Activated T-cell treated with anti-CD3 and anti-CD28 coated beads, Interleukin-2, amount 50 U/mL, for 4 hours (primary cell): ENCODE measurements at places on chromosomes 1 and 21.

DNA sequence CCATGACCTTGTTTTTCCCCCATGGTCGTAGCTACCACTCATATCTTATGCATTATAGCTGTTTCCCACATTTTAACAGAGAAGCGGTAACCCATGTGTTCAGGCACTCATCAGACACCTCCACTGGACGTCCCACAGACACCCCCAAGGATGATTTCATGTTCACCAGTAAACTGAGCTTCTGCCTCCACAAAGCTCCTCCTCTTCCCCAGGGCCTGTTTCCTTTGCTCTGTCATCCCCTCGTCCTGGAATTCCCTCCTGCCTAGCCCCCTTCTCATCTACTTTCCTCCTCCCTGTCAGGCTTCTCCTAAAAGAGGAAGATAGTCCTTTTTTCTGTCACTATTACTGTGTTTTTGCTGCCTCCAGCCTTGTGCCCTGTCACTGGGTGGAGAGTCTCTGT is 111.2 kb downstream of the OMA1 start:
- DNase-seq: no peak

DNA sequence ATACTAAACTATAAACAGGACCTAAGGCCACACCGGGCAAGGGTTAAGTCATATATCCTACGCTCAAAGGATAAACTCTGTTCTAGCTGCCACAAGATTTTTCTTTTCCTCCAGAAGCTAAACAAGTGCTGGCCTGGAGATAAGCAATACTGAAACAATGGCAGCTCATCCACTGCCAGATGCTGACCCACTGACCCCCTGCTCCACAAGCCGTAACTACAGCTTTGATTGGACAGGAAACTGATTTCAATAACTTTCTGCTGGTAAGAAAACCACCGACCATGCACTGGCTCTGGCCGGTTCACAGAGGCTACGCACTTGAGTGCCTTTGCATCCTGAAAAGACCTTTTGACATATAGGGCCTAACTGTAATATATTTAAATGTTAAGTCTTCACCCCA is 51.3 kb upstream of the PLA2G2C start:
- no peak for DNase-seq

- no peak for DNase-seq
These were observed 68.6 kb downstream of the RPAP2 start for GRCh38 chr1:92367496-92367895.

DNA sequence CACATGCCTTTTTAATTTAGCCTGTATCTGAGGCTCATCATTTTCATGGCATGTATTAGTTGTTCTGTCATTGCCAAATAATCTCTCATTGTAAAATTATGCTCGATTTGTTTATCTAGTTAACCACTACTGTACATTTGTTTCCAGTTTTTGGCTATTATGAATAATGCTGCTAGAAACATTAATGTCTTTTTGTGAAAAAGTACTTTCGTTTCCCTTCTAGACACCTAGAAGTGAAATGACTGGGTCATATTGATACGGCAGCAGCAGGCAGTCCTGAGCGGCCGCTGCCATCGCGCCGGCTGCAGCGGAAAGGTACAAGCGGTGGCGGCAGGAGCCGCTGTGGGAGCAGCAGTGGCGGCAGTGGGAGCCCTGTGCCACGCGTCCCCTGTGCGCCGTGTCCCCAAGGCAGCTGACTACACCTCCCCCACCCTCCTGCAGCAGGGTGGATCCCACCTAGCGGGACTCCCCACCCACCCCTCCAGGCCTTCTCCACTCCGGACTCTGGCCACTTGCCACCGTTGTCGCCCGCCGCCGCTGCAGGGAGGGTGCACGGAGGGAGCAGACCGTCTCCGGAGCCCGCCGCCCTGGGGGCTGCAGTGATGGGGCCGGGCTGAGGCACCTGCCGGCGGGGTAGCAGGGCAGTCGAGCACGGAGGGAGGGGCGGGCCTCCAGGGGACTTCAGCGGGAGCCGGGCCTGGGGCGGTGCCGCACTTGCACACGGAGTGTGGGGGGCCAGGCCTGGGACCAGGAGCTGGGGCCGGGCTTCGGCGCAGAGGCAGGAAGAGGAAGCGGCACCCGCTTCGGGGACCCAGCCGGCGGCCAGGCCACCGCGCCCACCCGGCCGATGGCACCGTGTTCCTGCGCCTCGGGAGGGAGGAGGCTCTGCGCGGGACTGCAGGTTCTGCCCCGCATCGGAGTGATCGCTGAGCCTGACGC is 66.8 kb upstream of the RGS7 start:
- no peak for DNase-seq

- peak; percentile 83 for DNase-seq
These were observed 1.2 kb downstream of the BTG3 start for GRCh38 chr21:17611414-17612022.

GRCh38 chr21:46457801-46458314 is 833 bp upstream of the DIP2A start:
- DNase-seq: peak; percentile 10

DNA sequence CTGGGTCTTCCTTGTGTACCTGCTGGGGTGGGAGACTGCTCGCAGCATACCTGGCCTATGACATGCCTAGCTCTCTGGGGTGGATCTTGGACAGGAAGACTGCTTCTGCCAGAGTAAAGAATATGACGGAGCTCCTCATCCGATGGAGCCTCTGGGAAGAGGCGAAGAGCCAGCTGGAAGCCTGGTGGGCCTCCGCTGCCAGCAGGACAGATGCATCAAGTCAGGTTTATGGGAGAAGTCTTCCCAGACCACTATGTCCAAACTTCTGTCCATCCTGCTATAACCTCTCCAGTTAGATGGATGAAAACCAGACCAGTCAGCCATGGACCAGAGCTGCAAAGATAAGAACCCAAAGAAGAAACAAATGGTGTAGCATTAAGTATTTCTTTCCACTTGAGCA is 27.7 kb upstream of the NGF start:
- DNase-seq: no peak
